ENCODE measurements at places on chromosomes 5 and 9.

DNA sequence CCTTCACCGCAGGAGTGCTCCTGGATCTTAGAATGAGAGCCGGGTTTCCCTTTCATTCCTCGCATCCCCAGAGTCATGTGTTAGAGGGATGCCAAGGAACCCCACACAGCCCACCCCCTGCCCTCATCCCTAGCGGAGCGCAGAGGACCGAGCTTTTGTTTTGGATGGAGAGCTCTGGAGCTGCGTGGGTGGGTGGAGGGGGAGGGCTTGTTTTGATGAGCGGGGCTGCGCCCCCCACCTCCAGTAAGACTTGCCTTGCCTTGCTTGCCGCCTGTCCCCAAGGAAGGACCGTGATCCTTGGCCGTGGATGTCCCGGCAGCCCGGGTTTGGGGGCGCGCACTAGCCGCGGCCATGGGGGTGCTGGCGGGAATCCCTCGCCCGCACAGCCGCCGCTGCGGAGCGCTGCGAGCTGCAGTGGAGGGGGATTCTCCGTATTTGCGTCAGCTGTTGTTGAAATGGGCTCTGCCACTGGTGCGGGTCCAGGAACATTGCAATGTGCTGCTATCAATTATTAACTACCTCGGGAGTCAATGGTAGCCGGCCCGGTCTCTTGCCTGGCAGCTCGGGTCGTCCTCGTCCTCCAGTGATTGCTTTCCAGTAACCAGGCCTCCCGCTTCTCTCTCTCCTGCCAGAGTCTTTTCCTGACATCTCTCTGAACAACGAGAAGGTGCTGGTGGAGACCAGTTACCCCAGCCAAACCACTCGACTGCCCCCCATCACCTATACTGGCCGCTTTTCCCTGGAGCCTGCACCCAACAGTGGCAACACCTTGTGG is 1.0 kb downstream of the EGR1 start:
- no peak for DNase-seq

- DNase-seq: no peak
These were observed 55.8 kb upstream of the CPEB4 start for GRCh38 chr5:173832386-173832785.

GRCh38 chr9:19146441-19147024 is 19.2 kb upstream of the PLIN2 start:
- DNase-seq: no peak

GRCh38 chr5:139708877-139709581 is 60.9 kb downstream of the CXXC5 start:
- no peak for DNase-seq

DNA sequence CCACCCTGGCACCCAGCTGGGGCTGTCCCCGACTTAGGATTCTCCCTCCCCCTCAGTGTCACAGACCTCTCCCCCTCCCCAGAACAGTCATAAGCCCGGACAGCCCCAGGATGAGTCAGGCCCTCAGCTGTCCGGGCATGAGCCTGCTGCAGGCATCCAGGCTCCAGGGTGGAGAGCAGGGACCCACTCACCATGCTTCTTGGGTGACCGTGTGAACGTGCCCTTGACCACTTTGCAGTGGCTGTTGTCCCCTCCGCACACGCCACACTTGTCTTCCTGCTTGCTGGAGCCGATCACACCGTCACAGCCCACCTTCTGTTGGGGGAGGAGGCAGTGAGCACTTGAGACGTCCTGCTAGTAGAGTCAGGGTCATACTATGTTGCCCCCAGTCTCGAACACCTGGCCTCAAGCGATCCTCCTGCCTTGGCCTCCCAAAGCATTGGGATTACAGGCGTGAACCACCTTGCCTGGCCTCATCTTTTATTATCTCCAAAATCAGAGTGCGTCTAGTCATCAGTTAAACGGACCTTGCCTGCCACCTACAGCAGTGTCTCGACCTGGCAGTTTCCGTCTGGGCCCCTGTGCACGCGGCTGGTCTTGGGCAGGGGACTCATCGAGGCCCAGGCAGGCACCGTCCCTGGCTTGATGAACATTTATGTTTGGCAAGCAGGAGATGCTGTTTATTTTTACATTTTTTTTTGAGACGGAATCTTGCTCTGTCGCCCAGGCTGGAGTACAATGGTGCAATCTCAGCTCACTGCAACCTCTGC is 72.6 kb downstream of the ZNF354C start:
- DNase-seq: no peak
